Urothelium cell line (cell line): ENCODE measurements at places on chromosomes 2 and 18.

DNA sequence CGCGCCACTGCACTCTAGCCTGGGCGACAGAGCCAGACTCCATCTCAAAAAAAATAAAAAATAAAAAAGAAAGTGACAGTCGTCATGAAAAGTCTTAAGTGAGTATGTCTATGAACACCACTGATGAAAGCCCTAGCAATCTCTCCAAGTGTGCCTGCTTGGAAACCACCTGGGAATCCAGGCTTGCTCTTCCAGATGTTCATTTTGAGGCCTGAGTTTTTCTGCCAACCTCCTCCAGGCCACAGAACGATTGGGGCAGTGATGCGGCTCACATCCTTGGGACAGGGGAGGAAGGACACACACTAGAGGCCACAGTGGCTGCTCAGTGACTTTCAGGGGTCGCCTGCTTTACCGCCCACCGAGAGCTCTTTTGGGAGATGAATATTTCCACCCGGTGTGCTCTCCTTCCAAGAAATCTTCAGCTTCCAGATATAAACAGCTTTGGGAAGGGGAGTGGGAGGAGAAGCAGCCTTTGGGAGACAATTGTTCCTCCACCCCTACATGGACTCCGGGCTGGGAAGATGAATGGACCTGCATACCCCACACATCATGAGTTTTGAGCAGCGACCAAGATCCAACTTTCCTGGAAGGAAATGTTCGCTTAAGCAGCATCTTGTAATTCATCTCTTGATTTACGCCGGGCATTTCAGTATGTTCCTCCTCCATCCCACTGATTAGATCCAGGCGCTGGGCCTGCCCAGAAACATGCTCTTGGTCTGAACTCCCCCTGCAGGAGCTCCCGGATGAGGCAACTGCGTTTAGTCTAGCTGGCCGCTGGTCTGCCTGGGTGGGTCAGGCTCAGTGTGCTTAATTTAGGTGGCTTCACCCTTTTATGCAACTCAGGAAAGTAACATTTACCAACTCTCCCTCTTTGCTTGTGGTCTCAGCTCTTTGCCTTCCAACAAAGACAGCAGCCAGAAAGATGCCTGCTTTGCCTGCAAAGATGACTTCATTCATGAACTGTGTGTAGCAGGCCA is 6.2 kb upstream of the ARMC9 start:
- DNase-seq = peak; percentile 47

GRCh38 chr2:10629819-10630532 is 59.8 kb downstream of the NOL10 start:
- no peak for DNase-seq

DNA sequence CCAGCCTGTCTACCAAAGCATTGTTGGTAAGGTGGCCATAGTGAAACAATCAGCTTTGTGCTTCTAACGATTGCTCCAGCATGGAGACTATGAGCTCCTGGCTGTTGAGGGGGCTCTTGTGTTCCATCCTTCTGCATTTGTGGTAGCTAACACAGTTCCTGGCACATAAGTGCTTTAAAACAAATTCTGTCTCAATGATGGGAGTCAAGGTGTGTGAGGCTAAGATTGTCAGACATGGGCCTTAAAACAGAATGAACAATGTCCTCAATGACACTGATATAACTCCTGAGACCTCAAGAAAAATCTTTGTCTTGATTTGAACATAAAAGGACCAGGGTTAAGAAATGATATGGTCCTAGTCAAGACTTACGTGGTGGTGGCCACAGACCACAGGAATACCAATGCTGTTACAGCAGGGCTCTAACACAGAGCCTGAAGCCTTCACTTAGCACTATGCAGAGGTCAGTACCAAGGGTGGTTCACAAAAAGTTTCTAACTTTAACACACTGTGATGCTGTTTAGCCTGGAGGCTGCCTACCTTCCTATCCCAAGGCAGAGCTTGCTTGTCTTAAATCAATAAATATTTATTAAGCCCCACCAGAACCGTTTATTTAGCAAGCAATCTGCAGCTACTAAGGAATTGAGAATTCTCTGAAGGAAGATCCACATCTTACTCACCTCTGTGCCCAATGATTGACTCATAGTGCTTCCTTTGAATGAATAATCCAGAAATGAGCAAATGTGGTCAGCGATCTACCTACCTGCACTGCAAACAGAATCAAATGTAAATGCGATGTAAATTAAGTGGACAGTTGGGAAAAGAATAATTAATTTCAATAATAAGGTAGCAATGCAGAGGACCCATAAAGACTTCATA is 35.1 kb downstream of the EVA1A start:
- DNase-seq = peak; percentile 34

GRCh38 chr2:8487461-8487932 is 194.4 kb upstream of the ID2 start:
- no peak for DNase-seq

DNA sequence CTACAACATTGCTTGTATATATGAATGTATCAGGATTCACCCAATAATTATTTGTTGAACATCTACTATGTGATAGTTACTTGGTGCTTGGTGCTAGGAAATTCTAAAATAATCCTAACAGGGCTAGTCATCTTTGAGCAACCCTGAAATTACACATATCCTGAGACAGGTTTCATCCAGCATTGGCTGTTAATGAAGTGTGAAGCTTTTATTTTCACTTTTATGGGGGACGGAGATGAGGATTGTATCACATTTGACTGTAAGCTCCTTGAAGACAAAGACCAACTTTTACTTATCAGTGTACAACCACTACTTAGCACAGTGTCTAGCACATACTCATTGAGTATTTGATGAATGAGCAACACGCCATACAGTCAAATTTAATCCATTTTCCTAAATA is 6.8 kb upstream of the GALM start:
- DNase-seq = no peak

- no peak for DNase-seq
These were observed 118.8 kb upstream of the DAPL1 start for GRCh38 chr2:158676295-158676694.

- DNase-seq = no peak
These were observed 83.0 kb upstream of the TAF1B start for GRCh38 chr2:9760069-9760901.

DNA sequence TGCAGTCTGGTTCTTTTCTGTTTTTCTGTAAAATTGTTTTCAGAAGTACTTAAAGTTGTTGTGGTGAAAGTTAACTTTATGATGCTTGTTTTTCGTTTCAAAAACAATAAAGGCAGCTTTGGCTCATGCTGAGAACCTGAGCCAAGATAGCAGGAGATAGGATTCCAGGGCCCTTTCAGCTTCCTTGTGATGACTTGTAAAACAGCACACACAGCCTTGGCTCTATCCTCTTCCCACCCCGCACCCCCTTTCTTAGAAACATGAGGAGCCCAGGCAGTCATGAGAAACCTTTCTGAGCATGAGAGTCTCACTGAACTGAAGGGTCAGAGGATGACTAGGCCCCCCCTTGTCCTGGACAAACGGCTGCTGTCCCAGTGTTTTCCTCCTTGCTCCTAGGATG is 12.4 kb upstream of the CHRNA1 start:
- no peak for DNase-seq

DNA sequence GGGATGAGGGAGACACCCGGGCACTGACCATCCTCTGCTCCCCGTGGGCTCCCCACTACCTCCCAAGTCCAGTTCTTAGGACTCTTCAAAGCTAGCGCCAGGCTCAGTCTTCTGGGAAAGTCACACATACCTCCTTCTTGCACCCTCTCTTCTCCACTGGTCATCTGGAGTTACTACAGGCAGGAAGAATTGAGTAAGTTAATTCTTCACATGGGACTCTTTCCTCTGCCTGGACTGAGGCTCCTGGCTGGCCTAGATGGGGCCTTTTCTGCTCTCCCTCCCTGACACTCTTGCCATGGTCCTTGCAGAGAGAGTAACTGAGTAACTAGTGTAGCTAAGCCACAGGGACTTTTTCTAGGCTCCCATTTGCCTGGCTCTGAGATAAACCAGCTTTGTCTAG is 96.5 kb upstream of the CELF4 start:
- DNase-seq = no peak

GRCh38 chr2:42474765-42475454 is 18.9 kb downstream of the KCNG3 start:
- DNase-seq = no peak

- DNase-seq = no peak
These were observed 8.6 kb upstream of the L3MBTL4 start for GRCh38 chr18:6423289-6423688.

GRCh38 chr2:105235388-105236059 is 6.0 kb upstream of the GPR45 start:
- DNase-seq = peak; percentile 65

DNA sequence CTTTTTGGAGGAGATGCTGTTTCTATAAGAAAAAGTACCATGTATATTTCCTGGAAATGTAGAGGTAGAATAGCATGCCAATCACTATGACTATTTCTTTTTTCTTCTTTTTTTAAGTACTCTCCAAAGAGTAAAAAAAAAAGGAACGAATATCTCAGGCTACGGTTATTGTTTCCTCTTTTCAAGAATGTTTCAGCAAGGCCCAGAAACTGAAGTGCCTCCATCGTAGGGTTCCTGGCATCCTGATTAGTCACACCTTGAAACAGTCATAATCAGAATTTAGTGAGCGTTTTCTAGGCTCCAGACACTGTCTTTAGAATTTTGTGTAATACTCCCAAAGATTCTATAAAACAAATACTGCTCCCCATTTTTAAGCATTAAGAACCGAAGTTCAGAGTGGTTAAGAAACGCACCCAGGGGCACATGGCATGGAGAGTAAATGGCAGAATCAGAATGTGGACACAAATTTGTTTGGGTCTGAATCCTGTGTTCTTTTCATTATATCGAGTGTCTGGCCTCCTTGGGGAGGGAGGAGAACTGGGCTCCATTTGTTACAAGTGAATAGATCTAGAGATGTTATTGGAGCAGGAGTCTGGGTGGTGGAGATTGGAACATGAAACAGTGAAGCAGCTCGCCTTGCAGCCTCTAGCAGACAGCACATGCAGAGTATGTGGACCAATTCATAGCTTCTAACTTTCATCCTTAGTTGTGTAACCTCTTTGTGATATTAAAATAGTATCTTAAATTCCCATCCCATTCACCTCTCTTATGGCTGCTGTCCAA is 26.7 kb downstream of the ZEB2 start:
- no peak for DNase-seq

GRCh38 chr2:120626566-120626965 is 109.1 kb upstream of the GLI2 start:
- DNase-seq = no peak

GRCh38 chr18:59189746-59190145 is 30.2 kb upstream of the GRP start:
- no peak for DNase-seq

- no peak for DNase-seq
These were observed 65.6 kb upstream of the RFX8 start for GRCh38 chr2:101540518-101540917.

DNA sequence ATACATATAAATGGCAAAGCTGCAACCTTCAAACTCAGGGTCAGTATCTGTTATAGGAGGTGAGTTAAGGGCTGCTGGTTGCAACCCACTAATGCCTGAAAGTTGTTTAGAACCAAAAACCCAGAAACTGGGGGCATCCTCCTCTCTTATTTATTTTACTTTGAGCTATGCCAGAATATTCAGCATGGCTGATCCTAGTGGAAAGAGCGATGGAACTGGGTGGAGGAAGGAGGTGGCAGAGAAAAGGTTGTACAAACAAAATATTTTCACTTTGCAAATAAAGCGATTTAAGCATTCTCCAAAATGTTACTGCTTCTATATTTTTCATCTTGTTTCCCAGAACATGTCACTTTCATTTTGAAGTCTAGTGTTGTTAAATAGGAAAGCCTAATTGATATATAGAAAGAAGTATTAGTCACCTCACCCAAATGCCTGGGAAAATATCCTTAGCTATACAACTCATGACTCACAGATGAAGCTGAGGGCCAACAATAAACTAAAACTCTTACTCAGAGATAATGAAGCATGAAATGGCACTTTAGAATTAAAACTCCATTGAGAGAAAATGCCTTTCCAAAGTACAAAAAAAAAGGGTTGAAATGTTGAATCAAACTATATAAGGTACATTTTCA is 251.4 kb upstream of the UBE2E3 start:
- peak; percentile 31 for DNase-seq

- no peak for DNase-seq
These were observed 78.7 kb upstream of the PNPT1 start for GRCh38 chr2:55772109-55772980.

GRCh38 chr2:45018023-45018422 is 8.8 kb upstream of the SIX2 start:
- no peak for DNase-seq

GRCh38 chr2:201673546-201673945 is 24.9 kb downstream of the MPP4 start:
- no peak for DNase-seq

DNA sequence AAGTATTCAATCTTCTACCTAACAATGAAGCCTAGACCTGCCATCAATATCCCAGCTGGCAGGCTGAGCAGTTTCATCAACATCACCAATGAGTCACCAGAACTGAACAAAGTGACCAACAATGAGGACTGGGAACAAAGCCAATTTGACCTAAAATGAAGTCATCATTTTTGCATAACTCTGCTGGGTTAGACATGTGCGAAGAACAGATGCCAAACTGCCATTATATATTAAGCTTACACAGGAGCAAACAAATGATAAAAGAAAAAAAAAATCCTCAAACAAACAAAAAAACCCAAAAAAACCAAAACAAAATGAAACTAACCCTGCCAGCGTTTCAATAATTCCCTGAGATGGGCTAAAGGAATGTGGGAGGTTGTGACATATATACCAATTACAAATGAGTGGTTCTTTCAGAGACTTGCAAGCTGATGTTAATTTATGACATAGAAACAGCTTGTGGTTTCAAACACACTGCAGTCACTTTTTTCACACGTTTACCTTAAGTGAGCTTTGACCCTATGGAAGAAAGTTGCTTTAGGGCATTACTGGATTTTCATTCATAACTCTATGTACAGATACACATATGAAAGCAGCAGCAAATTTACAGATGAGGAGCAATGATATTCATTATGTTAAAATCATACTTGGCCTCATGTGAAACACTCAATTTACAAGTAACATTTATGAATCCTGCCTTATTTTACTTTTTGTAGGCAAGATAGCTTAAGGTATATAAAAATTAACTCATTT is 56.9 kb upstream of the CCDC141 start:
- DNase-seq = peak; percentile 68

DNA sequence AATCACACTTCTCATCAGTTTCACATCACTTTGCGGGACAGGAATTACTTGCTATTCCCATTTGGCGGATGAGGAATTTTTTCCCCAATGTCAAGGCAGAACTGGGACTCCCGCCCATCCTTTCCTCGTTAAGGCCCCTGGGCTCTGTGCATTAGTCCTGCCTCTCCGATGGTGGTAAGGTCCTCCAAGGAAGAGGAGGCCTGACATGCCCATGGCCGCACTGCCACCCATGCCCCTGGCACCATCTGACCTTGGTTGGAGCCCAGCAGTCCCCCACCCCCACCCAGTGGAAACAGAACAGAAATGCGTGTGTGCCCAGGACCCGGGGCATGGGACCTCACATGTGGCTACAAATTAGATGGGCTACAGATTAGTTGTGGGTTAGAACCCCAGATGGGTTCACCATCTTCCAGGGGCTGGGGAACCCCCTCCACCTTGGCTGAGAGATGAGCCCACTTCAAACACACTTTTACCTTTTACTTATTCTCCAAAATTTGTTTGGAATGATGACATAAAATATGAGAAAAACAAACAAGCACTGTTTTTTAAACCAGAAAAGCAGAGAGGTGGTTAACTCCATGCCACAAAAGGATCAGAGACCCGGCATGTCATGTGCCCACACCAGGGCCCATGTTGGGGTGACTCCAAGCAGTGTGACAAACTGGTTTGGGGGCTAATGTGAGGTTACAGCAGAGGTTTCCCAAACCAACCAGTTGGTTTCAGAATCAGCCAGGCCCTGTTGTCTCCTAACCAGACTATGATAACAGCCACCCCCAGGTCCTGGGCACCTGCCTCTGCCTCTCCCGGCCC is 11.0 kb upstream of the DUSP2 start:
- DNase-seq = no peak

- peak; percentile 84 for DNase-seq
These were observed 117.6 kb upstream of the FOSL2 start for GRCh38 chr2:28274911-28275685.
